ENCODE measurements at places on chromosomes 13 and 19. TPM values are rescaled to one million over a fixed set of nuclear protein-coding genes. Genes with fewer than 3 reads are reported as not detected.

The KL gene
- polyA plus RNA-seq, result 47.4 TPM

The ZSCAN18 gene
- polyA plus RNA-seq, result 73.2 TPM

The CACNG7 gene
- not detected for polyA plus RNA-seq

The GCDH gene
- polyA plus RNA-seq, result 45.6 TPM

The CLASRP gene
- 38.0 TPM for polyA plus RNA-seq

The RNF126 gene
- 33.3 TPM for polyA plus RNA-seq

The APOC4 gene
- not detected for polyA plus RNA-seq

The DOCK6 gene
- 45.8 TPM for polyA plus RNA-seq
